Dermis blood vessel endothelial cell (primary cell): ENCODE measurements at places on chromosomes 4 and X. TPM values are rescaled to one million over a fixed set of nuclear protein-coding genes. Genes with fewer than 3 reads are reported as not detected.

DNA sequence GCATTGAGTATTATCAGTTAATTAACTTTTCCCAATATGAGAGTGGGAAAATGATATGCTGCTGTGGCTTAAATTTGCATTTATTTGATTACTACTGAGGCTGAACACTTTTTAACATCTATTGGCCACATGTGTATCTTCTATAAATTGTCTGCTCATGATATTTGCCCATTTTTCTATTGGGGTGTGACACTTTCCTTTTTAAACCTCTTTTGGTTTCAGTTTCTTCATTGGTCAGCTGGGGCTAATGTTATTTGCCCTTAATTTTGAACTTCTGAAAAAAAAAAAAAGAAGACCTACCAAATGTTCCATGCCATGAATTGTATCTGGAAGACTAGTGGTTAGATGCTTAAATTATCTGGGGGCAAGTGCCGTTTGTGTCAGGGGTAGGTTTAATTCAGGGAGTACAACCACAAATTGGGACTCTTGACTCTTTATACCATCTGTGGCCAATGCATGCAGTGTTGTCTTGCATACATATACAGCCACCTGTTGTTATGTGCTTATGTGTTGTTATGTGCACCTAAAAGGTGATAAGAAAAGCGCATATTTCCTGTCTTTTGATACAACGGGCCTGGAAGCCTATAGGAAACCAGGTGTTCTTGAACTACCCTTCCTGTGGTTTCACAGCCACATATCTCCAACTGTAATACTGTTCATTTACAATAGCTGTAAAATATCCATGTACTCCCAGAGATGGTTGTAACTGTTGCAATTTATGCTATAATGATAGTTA lies 49.0 kb downstream of the SH2D1A start:
- DNase-seq: no peak

DNA sequence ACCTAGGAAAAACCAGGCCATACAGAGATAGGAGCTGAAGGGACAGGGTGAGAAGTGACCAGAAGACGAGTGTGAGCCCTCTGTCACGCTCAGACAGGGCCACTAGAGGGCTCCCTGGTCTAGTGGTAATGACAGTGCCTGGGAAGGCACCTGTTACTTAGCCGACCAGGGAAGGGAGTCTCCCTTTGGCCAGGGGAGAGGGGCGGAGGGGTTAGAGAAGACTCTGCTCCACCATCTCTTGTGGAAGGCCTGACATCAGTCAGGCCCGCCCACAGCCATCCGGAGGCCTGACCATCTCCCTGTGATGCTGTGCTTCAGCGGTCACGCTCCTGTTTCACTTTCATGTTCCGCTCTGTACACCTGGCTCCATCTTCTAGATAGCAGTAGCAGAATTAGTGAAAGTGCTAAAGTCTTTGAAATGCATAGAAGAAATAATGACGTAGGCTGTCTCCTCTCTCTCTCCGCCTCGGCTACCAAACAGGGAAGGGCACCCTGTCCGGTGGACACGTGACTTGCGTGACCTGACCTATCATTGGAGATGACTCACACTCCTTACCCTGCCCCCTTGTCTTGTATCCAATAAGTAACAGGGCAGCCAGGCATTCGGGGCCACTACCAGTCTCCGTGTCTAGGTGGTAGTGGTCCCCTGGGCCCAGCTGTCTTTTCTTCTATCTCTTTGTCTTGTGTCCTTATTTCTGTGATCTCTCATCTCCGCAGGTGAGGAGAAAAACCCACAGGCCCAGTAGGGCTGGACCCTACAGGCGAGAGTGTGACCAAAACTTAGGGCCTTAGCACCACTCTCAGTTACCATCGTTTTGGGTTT lies 26.7 kb downstream of the HTT-AS start:
- DNase-seq: peak; percentile 73

- DNase-seq: no peak
These were observed 136.9 kb upstream of the ZIC3 start for GRCh38 chrX:137428766-137429591.

- DNase-seq: peak; percentile 78
These were observed 146.2 kb upstream of the SH3RF1 start for GRCh38 chr4:169416997-169417396.

CCKAR gene
- total RNA-seq: not detected in 2 replicates

DNA sequence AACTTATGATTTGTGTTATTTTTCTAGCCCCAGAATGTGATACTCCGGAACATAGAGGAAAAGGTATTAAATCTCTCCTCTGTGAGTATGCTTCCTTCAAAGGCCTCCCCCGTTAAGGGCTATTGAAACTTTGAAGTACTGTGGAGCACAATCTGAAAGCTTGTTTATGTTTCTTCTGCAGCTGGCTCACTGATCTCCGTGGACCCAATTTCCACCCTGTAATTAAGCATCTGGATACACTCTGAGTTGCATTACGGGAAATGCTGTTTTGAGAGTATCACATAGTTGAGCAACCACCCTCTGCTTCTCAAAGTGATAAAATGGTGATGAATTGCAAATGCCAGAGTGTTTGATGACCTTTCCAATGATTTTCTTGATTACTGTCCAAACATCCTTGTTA lies 296.8 kb upstream of the PABPC5 start:
- no peak for DNase-seq

DNA sequence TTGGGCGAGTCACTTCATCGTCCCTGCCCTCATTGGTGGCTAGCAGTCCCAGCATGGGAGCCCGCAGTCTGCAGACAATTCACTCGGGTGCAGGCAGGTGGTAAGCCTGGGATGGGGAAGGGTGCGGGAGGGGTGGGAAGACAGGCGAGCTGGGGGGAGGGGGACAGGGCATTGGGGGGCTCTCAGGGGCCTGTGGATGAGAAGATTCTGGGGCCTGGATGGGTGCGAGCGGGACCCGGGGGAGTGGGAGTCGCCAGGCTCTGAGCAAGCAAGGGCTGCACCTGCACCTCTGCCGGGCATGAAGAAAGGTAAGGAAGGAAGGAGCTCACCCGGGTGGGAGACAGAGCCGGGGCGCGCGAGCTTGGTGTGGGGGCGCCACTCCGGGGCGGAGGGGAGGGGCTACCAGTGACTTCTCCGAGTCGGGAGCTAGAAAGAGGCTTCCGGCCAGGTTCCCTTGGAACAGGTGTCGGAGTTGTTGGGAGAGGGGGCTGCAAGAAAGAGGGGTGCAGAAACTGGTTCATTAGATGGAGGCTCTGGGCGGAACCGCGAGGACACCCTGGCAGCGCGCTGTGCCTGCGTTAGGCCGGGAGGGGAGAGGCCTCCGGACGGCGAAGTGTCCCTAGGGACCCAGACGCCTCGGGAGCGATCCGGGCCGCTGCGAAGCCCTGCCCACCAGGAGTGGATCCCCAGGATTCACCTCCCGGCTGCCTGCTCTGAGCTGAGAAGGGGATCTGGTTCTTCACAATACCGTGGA lies 103.4 kb upstream of the PDLIM3 start:
- DNase-seq: no peak

CT55 gene
- total RNA-seq: not detected in 2 replicates
